Stimulated activated CD4-positive, alpha-beta T cell treated with anti-CD3 and anti-CD28 coated beads, Interleukin-1b, Interleukin-23, amount 100 ng/mL, for 1 hour (primary cell): ENCODE measurements at places on chromosomes 1 and 21.

DNA sequence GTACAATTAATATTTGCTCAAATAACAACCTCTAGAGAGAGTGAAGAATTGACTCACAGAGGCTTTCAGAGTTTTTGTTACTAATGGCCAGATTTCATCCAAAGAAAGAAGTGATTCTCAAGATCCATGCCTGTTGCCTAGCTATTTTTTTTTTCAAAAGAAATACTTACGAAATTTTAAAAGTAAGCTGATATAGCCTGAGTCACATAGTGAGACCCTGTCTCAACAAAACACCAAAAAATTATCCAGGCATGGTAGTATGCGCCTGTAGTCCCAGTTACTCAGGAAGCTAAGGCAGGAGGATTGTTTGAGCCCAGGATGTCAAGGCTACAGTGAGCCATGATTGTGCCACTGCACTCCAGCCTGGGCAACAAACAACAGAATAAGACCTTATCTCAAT, 14.6 kb downstream of the PALMD start:
- DNase-seq = no peak

DNA sequence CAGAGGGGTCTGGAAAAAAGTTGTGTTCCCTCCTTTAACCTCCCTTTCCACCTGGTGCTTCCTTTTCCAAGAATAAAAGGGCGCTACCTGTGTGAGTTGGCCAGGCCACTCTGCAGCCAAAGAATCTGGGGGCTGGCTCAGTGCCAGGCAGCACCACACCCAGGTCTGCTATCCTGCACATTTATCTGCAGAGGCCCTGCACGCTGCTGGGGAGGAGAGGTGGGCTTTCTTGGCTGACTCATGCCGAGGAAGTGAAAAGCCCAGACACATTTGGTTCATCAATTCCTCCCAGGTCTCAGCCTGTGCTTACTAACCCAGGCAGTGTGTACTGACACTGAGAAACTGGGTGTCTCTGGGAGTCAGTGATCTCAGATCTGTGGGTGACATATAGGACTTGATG, 79.8 kb upstream of the F3 start:
- DNase-seq = no peak

DNA sequence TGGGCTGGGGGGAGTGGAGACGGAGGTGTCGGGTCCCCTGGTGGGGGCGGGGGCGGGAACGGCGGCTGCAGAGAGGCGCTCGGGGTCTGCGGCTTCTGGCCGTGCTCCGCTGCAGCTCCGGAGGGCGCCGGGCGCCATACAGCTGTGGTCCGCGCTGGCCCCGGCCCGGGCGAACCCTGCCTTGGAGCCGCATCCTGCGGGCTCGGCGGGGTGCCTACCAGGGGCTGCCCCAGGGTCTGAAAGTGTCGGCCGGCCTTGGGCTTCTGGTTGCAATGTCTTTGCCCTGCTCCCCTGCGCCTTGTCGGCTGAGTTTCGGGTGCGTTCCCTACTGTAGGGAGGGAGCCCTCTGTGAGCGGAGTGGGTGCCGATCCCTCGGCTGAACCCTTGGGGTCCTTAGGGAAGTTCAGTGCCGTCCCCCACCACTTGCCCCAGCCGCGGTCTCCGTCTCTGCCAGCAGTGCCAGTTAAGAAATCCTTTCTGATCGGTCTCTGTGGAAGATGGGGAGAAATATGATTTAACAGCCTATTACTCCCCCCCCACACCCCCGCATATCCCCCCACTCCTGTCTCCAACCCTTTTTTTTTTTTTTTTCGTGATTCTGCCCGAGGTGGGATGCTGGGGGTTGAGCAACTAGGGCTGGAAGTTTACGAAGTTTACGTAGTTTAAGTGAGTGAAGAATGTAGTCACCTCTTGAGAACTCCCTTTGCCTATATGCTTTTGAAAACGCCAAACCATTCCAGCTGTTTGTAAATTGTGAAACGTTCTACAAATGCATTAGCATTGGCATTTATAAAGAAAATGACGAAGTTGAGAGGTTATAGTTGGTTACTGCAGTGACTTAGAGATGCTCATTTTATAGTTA, 588 bp downstream of the NEXN start:
- DNase-seq = no peak

DNA sequence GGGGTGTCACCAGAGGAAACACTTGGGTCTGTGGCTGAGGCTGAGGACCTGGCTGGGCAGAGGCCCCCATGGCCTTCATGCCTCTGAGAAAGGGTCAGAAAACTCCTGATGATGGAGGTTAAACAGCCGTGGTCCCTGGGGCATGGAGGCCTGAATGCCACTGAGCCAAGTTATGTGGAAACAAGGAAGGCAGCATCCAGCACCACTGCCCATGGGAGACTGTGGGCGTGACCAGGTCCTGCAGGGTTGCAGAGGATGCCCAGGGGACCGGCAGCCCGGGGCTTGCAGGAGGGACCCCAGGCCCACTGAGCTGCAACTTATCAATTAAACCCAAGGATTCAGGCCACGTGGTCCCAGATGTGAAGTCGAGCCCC, 18.9 kb upstream of the COL6A2 start:
- DNase-seq = no peak

DNA sequence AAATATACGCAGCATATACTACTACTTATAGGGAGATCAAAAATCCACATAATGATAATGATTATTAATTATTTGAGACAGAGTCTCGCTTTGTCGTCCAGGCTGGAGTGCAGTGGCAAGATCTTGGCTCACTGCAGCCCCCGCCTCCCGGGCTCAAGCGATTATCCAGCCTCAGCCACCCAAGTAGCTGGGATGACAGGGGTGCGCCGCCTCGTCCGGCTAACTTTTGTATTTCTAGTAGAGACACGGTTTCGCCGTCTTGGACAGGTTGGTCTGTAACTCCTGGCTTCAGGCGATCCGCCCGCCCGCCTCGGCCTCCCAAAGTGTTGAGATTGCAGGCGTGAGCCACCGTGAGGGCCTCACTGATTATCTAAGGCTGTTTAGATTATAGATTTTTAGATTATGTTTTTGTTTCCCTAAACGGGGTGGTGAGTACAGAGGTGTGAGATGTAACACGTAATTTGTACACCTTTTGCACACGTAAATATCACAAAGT, 548 bp upstream of the SLC25A33 start:
- DNase-seq = no peak

GRCh38 chr1:30774550-30775432, 17.2 kb upstream of the LAPTM5 start:
- DNase-seq = no peak

GRCh38 chr1:101566883-101567538, 330.2 kb downstream of the S1PR1 start:
- DNase-seq = no peak

DNA sequence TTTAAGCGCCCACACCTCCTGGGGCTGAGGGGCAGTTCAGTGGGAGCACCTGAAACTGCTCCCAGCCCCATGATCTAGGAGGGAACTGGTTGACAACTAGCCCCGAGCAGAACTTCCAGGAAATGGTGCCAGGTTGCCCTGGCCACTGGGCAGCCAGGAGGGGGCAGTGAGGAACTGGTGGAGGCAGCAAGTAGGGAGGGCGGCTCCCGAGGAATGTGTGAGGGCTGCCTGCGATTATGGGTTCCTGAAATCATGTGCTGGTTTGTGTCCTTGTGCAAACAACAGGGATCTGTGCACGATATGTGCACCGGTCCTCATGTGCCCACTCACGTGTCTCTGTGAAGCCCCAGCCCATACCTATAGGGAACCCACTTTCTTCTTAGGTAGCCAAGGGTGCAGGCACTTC, 9.9 kb downstream of the GPR3 start:
- no peak for DNase-seq

- DNase-seq = no peak
Measured at GRCh38 chr1:158024737-158025136, 31.3 kb downstream of the KIRREL1 start.

- DNase-seq = no peak
Measured at GRCh38 chr1:100443811-100444571, 91.7 kb downstream of the CDC14A start.
